ENCODE measurements at places on chromosomes 2 and 18. TPM values are rescaled to one million over a fixed set of nuclear protein-coding genes. Genes with fewer than 3 reads are reported as not detected.

Gene SLC16A14
- total RNA-seq = 0.83 TPM

Gene RFX8
- not detected for total RNA-seq

Gene DSC3
- total RNA-seq = 1.6 TPM

Gene HOXD3
- total RNA-seq = 0.20 TPM

Gene NETO1
- not detected for total RNA-seq

Gene HNMT
- 0.53 TPM for total RNA-seq

Gene GAL3ST2
- 0.42 TPM for total RNA-seq

Gene ZSWIM2
- total RNA-seq = not detected

Gene IL1RL1
- total RNA-seq = 1.1 TPM

Gene TMEM163
- total RNA-seq = 0.10 TPM

Gene MOGAT1
- total RNA-seq = not detected

Gene NEB
- total RNA-seq = 0.20 TPM

Gene SOX11
- total RNA-seq = not detected

Gene PARD3B
- total RNA-seq = 1.1 TPM

Gene CRACDL
- 2.5 TPM for total RNA-seq

Gene ABCG5
- total RNA-seq = not detected

Gene CNDP1
- not detected for total RNA-seq

Gene DNAJC5G
- not detected for total RNA-seq

Gene UGT1A8
- not detected for total RNA-seq

Gene CROCC2
- total RNA-seq = not detected

Gene KLF7
- total RNA-seq = 26.6 TPM

Gene RPIA
- total RNA-seq = 27.1 TPM

Gene ALMS1
- total RNA-seq = 10.1 TPM

Gene SRSF7
- total RNA-seq = 422 TPM

Gene PREB
- total RNA-seq = 58.3 TPM

Gene PAX3
- not detected for total RNA-seq

Gene ASNSD1
- 35.3 TPM for total RNA-seq

Gene MAB21L4
- 0.20 TPM for total RNA-seq

Gene C18orf54
- 3.2 TPM for total RNA-seq

Gene SKOR2
- total RNA-seq = not detected

Gene LYG2
- total RNA-seq = not detected

Gene C2orf76
- 12.9 TPM for total RNA-seq

Gene REG1B
- not detected for total RNA-seq

Gene RETSAT
- 58.7 TPM for total RNA-seq

Gene MBD5
- total RNA-seq = 5.2 TPM

Gene MYOM1
- total RNA-seq = 0.30 TPM

Measured in A549 treated with Mapracorat at 1 μM for 4 hours (cell line).